ENCODE measurements at places on chromosomes 3 and 15.

GRCh38 chr15:101542306-101543025 lies 53.0 kb upstream of the PCSK6 start:
- no peak for DNase-seq

DNA sequence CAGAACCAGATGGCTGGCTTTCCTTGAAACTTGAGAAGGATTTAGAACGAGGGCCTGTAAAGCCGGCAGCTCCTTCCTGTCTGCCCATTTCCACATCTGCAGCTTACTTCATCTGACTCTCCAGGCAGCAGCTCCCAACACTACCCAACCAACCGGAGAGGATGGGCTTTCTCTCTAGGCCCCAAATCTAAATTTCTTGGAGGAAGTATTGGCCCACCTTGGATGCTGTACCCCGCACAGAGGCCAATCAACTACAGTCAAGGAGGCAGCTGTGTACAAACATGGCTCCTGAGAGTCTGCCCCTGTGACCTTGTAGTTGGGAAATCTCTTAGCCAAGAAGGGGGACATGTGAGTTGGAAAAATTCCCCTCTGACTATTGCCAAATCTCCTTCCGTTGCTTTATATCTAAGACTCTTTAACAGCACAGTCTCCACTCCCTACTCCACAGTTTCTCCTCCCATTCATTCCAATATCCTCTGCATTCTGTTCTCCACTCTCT lies 8.0 kb upstream of the ACAP2 start:
- no peak for DNase-seq

GRCh38 chr3:149613988-149614387 lies 43.8 kb downstream of the WWTR1 start:
- DNase-seq = no peak

GRCh38 chr3:97432914-97433313 lies 331.6 kb upstream of the ARL6 start:
- DNase-seq = no peak

- no peak for DNase-seq
These were observed 81.5 kb upstream of the LRTM1 start for GRCh38 chr3:55009372-55009771.

- no peak for DNase-seq
These were observed 36.4 kb downstream of the ZNF710 start for GRCh38 chr15:90037511-90037860.

DNA sequence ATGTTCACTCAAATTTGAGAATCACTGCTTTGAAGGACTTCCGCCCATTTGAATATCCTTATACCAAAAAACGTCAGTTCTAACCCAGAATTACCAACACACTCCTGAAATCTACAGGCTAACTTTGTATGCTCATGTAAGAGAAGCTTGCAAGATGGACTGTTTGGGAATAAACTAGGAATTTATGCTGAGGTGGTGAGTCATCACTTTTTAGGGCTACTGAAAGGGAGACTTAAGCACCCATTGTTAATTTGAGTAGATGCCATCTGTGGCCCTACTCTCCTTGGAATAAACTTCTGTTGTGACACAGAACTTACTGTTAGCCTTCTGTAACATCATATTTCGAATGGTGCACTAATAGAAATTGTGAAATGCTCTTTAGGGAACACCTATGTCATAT lies 74.6 kb downstream of the FGF12 start:
- no peak for DNase-seq

- DNase-seq = no peak
These were observed 23.7 kb downstream of the RBM5 start for GRCh38 chr3:50112462-50112861.

GRCh38 chr15:69723404-69724096 lies 270.9 kb downstream of the RPLP1 start:
- DNase-seq = no peak

- DNase-seq = no peak
These were observed 16.3 kb upstream of the RAB7A start for GRCh38 chr3:128709506-128710210.

DNA sequence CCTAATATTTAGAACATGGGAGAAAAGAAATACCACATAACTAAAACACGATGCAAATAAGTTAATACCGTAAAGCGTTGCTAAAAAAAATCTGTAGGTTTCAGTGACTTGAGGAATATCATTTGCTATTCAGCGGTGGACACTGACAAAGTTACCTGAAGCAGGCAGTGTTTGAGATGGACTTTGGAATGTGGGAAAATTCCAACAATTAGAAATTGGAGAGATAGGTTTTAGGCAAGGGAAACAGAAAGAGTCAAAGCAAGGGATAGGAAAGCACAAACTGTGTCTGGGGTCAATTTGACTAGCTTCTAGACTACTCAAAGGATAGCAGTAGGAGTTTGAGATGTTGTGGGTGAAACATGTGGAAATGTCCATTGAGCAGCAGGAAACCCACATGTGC lies 173.0 kb downstream of the TIGIT start:
- DNase-seq = no peak

- no peak for DNase-seq
These were observed 1.8 kb downstream of the CAMKV start for GRCh38 chr3:49867871-49868321.

- DNase-seq = no peak
These were observed 61.2 kb downstream of the CD200 start for GRCh38 chr3:112394003-112394640.

- DNase-seq = no peak
These were observed 65.9 kb upstream of the ACTC1 start for GRCh38 chr15:34861214-34861613.

DNA sequence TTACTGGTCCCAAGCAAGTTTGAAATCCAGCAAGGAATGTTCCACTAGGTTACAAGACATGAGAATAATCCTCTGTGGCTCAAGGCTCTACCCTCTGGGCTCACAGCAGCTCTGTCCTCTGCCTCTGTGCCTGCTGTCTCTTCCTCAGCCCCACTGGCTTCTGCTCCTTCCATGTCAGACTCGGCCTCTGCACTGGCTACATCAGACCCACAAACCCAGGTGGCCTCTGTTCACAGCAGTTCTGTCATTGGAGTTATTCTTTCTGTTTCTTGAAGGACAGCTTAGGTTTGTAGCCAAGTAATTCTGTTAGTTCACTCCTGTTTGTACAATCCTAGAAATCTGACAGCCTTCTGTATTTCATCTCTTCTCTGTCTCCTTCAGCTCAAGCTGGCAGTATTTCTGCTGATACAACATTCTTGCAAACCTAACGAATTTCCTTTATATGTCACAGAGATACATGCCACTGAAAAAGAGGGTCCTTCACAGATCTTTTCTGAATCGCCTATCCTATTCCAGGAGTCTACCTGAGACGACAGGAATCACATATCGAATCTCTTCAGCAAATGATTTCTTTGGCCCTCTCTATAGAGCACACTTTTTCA lies 227.8 kb upstream of the PLSCR5 start:
- no peak for DNase-seq

DNA sequence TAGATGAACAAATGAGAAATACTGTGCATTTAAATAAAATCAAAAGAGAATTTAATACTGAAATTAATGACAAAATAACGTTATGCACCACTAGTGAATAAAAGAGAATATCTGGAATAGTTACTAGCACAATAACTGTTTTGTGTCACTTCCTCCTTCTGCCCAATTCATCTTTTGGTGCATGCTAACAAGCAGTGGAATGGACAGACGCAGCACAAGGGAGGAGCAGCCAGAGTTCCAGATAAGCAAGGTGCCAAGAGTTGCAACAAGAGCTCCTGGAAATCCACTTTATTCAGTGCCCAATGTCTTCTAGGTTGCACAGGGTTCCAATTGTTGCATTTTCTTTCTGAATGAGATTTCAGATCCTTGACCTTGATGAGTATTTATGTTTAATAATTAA lies 66.5 kb upstream of the PLXND1 start:
- no peak for DNase-seq

- no peak for DNase-seq
These were observed 248.1 kb upstream of the TRIM42 start for GRCh38 chr3:140429791-140430190.

- DNase-seq = no peak
These were observed 463.9 kb downstream of the WDR72 start for GRCh38 chr15:53295574-53295973.

GRCh38 chr3:30664459-30664858 lies 58.1 kb downstream of the TGFBR2 start:
- no peak for DNase-seq

DNA sequence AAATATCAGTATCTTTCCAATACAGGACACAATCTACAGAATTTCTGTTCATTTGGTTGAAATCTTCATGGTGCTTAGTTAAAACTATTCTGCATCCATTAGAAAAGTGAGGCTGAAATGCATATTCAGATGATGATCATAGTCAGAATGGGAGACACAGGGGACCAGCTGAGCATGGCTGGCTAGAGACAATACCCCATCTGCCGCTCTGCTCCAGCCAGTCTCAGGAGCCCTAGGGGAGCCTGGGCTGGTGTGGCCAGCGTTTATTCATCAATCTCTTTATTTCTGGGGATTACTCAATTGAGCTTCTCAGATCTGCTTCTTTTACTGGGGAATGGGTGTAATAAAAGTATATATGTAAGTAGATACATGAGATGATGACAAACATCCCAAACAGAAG lies 470.9 kb upstream of the CDIN1 start:
- no peak for DNase-seq

DNA sequence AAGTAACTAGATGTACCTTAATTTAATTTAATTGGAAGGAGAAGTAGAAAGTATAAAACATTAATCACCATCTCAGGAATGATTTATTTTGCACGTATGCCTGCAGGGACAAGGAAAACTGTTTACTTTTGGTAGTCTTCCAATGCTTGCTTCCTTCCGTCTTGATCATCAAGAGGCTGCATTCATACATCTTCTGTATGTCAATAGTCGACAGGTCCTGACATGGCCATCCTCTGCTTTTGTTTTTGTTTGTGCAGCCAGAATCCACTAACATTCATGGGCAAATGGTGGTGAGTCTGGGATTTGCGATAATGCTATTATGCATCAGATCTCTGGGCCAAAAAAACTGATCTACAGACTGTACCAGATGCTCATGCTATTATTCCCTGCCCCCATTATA lies 56.6 kb upstream of the ZPLD1 start:
- DNase-seq = no peak

DNA sequence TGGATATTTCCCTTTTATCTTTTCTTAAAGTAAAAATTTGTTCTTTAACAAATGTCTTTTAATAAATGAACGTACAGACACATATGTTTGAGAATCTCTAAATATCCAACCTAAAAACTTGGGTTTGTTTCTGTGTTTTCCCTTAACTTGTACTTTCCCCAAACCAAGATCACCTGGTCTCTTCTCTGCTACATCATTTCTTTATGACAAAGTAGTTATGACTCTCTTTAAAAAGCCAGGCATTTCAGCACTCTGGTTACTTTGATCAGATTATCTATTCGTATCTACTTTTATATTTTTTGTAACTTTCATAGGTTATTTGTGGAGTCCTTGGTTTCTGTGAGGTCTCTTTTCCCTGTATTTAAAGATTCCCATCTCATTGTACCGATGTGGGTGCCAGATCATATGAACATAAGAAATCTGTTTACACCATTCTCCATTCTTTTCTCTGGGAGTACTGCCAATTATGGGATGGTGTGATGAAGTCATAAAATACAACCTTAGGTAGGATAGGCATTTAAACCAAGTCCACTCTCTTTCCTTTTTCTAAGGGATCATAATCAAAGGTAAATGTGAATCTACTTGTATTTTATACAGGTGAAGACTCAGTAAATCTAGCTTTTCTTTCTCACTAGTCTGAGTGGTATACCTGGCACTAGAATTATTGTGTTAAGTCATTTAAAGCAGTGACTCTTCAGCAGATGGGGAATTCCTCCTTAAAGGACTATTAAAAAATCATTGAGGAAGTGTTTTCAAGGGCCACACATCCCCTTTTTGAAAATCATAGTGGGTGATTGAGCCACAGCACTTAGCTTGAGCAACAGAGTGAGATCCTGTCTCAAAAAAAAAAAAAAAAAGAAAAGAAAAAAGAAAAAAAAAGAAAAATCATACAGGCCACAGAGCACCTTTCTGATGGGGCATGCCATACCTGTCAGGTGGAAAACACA lies 12.4 kb upstream of the NFKBIZ start:
- DNase-seq = no peak

GRCh38 chr3:64411101-64411500 lies 185.8 kb upstream of the PRICKLE2 start:
- DNase-seq = no peak

- no peak for DNase-seq
These were observed 1.3 kb upstream of the UNC13C start for GRCh38 chr15:53976844-53977392.

DNA sequence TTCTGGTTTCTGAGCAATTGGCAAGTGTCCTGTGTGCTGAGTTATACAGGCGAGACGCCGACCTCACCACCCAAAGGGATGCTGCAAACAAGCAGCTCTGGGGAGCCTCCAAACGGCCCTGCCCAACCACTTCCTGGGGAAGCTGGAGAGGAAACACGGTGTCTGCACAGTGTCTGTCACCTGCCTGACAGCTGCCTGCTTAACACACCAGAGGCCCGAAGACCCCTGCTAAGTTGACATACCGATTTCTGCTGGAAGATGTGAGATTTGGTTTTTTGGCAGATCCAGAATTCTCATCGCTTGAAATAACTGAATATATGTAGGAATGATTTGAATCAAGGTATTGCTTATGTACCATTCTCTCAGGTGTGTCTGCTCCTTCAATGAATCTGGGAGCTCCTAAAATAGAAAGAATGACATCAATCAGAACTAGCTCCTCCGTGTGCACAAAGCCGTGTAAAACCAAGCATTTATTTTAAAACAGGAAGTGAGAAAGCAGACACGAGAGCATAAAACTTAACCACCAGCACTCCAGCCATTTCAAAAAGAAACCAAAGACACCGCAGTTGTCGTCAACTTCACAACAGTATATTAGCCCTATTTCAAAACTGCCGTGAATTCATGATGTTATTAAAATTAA lies 27.2 kb downstream of the LRRC2 start:
- DNase-seq = peak; percentile 11

DNA sequence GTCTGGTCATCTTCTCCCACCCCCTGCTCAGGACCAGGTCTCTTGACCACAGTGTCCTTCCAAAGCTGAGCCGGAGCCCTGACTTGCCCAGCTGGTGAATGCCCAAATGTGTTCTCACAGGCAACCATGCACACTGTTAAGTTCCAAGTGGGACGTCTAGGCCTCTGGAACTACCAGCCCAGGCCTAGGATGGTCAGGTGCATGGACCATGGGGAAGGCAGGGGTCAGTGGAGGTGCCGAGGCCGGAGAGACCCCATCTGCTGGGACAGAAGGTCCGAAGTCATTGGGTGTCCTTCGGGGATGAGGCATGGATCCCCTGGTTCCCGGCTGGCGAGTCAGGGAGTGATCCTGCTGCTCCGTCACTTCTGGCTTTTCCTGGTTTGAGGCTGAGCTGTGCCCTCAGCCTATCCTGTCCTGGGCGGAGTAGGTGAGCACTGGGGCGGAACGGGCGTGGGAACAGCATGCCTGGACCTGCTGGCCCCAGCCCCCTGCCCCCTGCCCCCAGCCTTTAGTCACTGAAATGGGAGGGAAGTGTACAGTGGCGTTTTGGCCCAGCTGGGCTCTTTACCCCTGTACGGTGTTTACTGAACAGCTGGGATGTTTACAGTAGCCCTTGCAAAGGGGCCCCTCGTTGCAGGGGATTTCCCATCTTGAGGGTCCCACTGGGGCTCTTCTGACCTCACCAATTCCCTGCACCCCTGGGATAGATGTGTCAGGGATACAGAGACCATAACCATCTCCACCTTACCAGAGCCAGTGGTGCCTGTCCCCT lies 12.1 kb downstream of the SEMA3F start:
- no peak for DNase-seq

GRCh38 chr15:84740691-84741090 lies 7.7 kb upstream of the ZNF592 start:
- DNase-seq = no peak

GRCh38 chr15:93107646-93108045 lies 18.6 kb upstream of the RGMA start:
- DNase-seq = no peak

GRCh38 chr3:111215481-111215880 lies 143.9 kb downstream of the NECTIN3 start:
- DNase-seq = no peak
